Upper lobe of left lung (tissue), 6 donors: ENCODE measurements at places on chromosomes 11 and 22. TPM values are rescaled to one million over a fixed set of nuclear protein-coding genes. Genes with fewer than 3 reads are reported as not detected.

Gene GRIK4
- 0.30 TPM for total RNA-seq

Gene GTPBP1
- total RNA-seq: 73.4 TPM

GRCh38 chr22:31861226-31861840, 83.0 kb upstream of the YWHAH start:
- no peaks in the 10 kb centered on the region for H3K27me3 ChIP-seq
- no peak overlapping the region for H3K27ac ChIP-seq
- H3K36me3 ChIP-seq: no peaks in the 10 kb centered on the region
- H3K4me3 ChIP-seq: no peak overlapping the region
- no peaks in the 10 kb centered on the region for H3K4me1 ChIP-seq

DNA sequence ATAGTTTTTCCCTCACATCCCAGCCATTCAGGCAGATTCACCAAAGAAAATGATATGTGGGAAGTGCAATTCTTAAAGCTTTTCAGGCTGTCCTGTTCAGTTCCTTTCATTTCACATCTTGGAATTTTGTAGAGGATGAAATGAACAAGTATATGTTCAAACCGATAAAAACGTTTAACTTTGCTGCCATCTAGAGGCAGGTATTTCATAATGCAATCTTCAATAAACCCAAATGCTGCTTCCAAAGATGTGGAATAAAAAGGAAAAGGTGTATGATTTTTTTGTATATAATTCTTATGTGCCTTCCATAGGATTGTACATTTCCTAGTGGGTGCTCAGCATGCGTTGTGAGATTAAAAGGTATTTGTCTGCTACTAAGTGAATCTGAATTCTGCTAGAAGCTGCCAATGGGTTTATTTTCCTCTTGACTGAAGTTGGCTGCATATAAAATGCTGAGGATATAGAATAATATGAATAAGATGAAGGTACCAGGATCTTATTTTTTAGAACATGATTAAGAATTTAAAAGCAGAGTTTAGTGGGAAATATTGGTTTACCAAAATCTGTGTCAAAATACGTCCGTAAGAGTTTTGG, 199.3 kb downstream of the PGR start:
- no peak overlapping the region for H3K27ac ChIP-seq
- H3K4me1 ChIP-seq: no peaks in the 10 kb centered on the region
- no peak for DNase-seq
- no peaks in the 10 kb centered on the region for H3K27me3 ChIP-seq

- no peaks in the 10 kb centered on the region for H3K27me3 ChIP-seq
- DNase-seq: no peak
- H3K27ac ChIP-seq: no peak overlapping the region
- no peaks in the 10 kb centered on the region for H3K36me3 ChIP-seq
- H3K4me3 ChIP-seq: no peak overlapping the region
Measured at GRCh38 chr11:133661846-133662245, 129.5 kb upstream of the OPCML start.

GRCh38 chr11:66459138-66459778, 7.4 kb upstream of the PELI3 start:
- no peaks in the 10 kb centered on the region for H3K27me3 ChIP-seq
- H3K36me3 ChIP-seq: no peaks in the 10 kb centered on the region
- no peak overlapping the region for H3K27ac ChIP-seq

GRCh38 chr11:6623391-6624363, 4.5 kb upstream of the TPP1 start:
- no peak overlapping the region for H3K4me3 ChIP-seq
- H3K4me1 ChIP-seq: peaks cover 9% of the 10 kb centered on the region
- no peaks in the 10 kb centered on the region for H3K27me3 ChIP-seq
- no peak for DNase-seq
- H3K36me3 ChIP-seq: no peaks in the 10 kb centered on the region
